ENCODE measurements at places on chromosomes 3 and 15. TPM values are rescaled to one million over a fixed set of nuclear protein-coding genes. Genes with fewer than 3 reads are reported as not detected.
A peak's percentile ranks its signal among the peaks of the same experiment; 100 is the strongest.

GRCh38 chr15:67006083-67007065 is 59.0 kb upstream of the SMAD3 start:
- peak; percentile 82 for DNase-seq
- H3K36me3 ChIP-seq: no peaks in the 10 kb centered on the region
- H3K27me3 ChIP-seq: no peaks in the 10 kb centered on the region
- no peak overlapping the region for H3K4me3 ChIP-seq
- no peaks in the 10 kb centered on the region for H3K4me1 ChIP-seq

DNA sequence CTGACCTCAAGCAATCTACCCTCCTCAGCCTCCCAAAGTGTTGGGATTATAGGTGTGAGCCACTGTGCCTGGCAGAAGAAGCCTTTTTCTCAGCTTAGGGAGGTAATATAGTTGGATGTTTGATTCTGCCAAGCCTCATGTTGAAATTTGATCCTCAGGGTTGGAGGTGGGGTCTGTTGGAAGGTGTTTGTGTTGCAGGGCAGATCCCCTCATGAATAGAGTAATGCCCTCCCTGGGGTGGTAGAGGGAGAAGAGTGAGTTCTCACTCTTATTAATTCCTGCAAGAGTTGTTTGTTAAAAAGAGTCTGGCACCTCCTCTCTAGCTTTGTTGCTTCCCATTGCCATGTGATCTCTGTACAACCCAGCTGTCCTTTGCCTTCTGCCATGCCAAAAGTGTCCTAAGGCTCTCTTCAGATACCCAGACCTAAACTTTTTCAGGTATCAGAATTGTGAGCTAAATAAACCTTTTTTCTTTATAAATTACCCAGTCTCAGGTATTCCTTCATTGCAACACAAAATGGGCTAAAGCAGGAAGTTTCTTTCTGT is 16.4 kb downstream of the NECTIN3 start:
- no peaks in the 10 kb centered on the region for H3K27me3 ChIP-seq
- no peaks in the 10 kb centered on the region for H3K36me3 ChIP-seq
- H3K4me3 ChIP-seq: no peak overlapping the region
- no peak overlapping the region for H3K27ac ChIP-seq
- peaks cover 53% of the 10 kb centered on the region for H3K4me1 ChIP-seq

DNA sequence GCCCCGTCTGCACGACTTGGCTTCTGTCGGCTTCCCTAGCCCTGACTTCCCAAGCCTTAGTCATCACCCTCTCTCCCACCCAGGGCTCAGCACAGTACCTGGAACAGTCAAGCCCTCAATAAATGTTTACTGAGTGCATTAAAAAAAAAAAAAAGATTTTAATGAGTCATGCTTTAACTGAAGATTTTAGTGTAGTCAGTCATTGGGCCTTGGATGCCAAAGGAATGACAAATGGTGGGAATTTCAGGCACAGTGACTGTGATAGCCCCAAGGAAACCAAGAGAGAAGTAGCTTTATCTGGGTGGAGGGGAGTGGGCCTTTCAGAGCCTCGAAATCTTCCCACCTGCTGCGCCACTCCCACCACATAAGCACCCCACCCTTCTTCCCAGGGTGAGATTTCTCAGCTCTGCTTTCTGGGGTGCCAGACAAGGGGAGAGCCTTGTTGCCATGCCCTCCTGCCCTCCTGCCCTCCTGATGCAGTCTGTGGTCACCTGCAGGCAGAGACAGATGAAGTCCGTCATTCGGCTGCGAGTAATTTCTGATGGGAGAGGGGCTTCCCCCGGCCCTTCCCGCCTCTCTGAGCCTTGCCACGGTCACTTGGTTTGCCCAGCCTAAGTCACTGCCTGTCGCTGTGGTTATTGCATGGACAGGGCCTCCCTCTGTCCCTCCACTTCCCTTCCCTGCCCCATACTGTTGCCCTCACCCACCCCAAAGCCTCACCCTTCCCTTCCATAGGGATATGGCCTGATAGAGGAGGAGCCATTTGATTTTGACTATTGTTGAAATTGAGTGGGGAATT is 41.8 kb downstream of the SMAD3 start:
- no peak for DNase-seq
- H3K4me3 ChIP-seq: no peak overlapping the region
- H3K4me1 ChIP-seq: peaks cover 80% of the 10 kb centered on the region
- H3K27me3 ChIP-seq: no peaks in the 10 kb centered on the region
- H3K27ac ChIP-seq: peak overlapping the region; percentile 84

- H3K27ac ChIP-seq: no peak overlapping the region
- no peak for DNase-seq
- H3K4me3 ChIP-seq: no peak overlapping the region
Observed at GRCh38 chr3:132117642-132118041, 82.8 kb upstream of the CPNE4 start.

DNA sequence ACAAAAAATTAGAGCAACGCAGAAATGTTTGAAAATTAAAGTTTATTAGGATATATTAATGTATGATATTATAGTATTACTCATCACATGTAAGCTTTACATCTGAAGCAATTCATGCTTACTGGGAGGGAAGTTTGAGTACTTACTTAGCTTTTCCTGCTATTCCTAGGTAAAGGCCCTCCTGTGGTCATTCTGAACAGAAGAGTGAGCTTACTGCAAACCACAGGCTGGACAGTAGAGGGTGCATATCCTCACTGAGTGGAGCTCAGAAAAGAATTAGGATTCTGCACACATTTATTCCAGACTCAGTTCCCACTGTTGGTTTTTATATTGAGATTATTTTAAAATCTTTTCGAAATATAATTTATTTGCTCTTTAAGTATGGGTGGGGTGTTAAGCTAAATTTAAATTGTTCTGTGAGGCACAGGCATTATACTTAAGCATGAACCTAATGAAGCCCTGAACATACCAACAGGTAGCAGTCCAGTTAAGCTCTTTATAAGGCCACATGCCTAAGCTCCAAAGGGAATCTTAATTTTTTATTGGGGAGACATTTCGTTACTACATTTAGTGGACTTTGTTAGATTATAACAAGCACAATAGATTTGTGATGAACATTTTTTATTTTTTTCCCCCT is 10.2 kb downstream of the MRPS22 start:
- no peak overlapping the region for H3K4me3 ChIP-seq
- peaks cover 69% of the 10 kb centered on the region for H3K36me3 ChIP-seq
- H3K27me3 ChIP-seq: no peaks in the 10 kb centered on the region

- H3K4me1 ChIP-seq: peaks cover 19% of the 10 kb centered on the region
- H3K27me3 ChIP-seq: no peaks in the 10 kb centered on the region
- no peak for DNase-seq
Observed at GRCh38 chr3:141227752-141228151, 3.9 kb upstream of the PXYLP1 start.

DNA sequence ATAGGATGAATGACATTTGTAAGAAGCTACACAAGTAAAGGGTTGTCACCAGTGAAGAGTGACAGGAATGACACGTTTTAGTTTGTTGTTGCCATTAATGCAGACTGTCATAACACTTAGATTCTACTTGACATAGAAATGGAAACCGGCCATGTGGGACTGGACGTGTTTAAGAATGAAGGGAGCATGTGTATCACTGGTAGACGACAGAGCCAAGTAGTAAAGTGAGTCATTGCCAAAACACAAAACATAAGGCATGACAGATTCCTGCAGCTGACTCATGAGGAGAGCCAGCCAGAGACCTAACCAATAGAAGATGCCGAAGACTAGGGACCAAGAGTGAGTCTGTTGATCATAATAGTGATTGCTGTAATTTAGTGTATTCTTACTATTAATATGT is 106.2 kb upstream of the PLAAT1 start:
- no peaks in the 10 kb centered on the region for H3K4me1 ChIP-seq
- H3K27me3 ChIP-seq: no peaks in the 10 kb centered on the region
- no peak overlapping the region for H3K27ac ChIP-seq
- no peak for DNase-seq
- H3K4me3 ChIP-seq: no peak overlapping the region
- H3K36me3 ChIP-seq: no peaks in the 10 kb centered on the region

DNA sequence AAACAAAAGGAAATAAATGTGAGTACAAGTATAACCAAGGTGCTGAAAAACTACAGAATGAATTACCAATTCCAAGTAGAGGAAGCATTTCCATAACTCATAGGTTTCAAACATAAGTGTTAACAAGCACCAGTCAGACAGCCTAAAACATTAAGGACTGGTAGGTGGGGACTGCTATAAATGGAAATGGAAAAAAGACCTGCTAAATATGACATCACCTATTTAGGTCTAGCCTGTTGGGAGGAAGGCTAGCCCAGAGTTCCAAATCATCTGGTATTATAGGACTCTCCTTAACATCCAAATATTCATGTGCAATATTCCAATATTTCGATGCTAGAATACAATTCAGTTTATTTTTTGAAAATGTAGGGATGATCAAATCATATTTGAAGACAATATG is 560.0 kb downstream of the ROBO2 start:
- DNase-seq: no peak
- no peaks in the 10 kb centered on the region for H3K36me3 ChIP-seq
- no peaks in the 10 kb centered on the region for H3K27me3 ChIP-seq
- H3K4me3 ChIP-seq: no peak overlapping the region

The LRRC2 gene
- 0.83 TPM for total RNA-seq

The BTLA gene
- total RNA-seq: not detected

The ZNF385D gene
- total RNA-seq: 11.2 TPM

The GOLGA6B gene
- total RNA-seq: not detected

The CCRL2 gene
- total RNA-seq: 2.3 TPM

The C3orf85 gene
- total RNA-seq: not detected

The ADCY5 gene
- total RNA-seq: 177 TPM
